ENCODE measurements at places on chromosomes 4 and X. TPM values are rescaled to one million over a fixed set of nuclear protein-coding genes. Genes with fewer than 3 reads are reported as not detected.

Gene FAAH2
- total RNA-seq: not detected

Gene ABCD1
- 17.5 TPM for total RNA-seq

Gene ARMCX1
- total RNA-seq: 15.9 TPM

Gene GYPA
- total RNA-seq: not detected

Gene CXCL6
- 742 TPM for total RNA-seq

Gene GYPB
- not detected for total RNA-seq

Gene USP51
- 0.36 TPM for total RNA-seq

Gene DSPP
- not detected for total RNA-seq

Gene MAGEC1
- total RNA-seq: not detected

Gene MAGEA11
- total RNA-seq: not detected

Gene WDR17
- not detected for total RNA-seq

Gene DDX53
- not detected for total RNA-seq

Gene BGN
- total RNA-seq: 186 TPM

Gene VCX
- not detected for total RNA-seq

Gene TBC1D14
- total RNA-seq: 20.1 TPM

Gene HOPX
- 15.4 TPM for total RNA-seq
